ENCODE measurements at places on chromosomes 1 and 21.

GRCh38 chr1:74392840-74393239 is 119.6 kb downstream of the LRRC53 start:
- DNase-seq = no peak

GRCh38 chr21:42226626-42227025 is 7.7 kb downstream of the ABCG1 start:
- DNase-seq = no peak

DNA sequence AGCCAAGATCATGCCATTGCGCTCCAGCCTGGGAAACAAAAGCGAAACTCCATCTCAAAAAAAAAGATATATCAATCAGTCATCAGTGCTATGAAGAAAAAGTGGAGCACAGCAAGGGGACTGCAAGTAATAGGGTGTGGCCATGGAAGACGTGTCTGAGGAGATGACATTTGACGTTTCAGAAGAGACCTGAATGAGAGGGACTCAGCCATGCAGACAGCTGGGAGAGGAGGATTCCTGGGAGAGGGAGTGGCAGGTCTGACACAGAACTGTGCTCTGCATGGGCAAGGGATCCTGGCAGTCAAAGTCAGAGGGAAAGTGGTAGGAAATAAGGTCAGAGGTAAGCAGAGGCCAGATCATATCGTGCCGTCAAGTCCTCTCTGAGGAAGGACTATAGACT is 3.3 kb downstream of the LAX1 start:
- no peak for DNase-seq

GRCh38 chr1:71422221-71422620 is 341.4 kb upstream of the ZRANB2 start:
- no peak for DNase-seq

GRCh38 chr1:149917571-149918144 is at the start of gene SV2A:
TSS of gene SV2A (minus strand) at chr1:149917844. CDS start at chr1:149913840, 4,004 bp downstream.
- peak; percentile 18 for DNase-seq

DNA sequence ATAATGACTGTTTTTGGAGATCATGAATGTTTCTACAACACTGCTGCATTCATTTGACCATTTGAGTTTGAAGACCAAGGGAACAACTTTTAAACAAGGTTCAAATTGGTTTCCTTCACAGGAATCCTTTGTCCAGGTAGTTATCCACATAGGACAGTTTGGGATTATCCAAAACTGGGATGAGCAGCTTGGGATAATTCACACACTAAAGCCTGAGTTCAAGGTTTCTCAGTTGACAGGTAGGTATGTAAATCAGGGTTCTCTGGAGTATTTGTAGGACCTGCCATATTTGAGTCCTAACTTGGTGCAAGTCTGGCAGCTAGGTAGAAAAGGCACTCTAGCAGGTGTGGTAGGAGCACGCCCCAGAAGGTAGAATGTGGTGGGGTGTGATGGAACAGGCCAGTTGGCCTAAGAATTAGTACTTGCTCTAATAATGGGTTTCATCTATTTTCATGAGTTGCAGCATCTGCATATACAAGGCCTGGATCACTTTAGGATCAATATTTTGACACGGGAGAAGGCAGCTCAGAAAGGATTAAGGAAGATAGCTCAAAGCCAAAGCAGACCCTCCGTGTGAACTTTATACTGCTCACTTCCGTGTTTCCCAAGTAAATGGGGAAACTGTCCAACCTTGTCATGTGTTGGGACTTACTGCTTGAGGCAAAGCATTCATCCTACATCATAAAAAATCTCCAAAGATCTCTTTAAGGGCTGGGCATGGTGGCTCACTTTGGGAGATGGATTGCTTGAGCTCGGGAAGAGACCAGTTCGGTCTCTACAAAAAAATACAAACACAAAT is 14.1 kb upstream of the RAB42 start:
- no peak for DNase-seq

GRCh38 chr1:21294266-21294989 is 4.2 kb upstream of the ECE1 start:
- no peak for DNase-seq

DNA sequence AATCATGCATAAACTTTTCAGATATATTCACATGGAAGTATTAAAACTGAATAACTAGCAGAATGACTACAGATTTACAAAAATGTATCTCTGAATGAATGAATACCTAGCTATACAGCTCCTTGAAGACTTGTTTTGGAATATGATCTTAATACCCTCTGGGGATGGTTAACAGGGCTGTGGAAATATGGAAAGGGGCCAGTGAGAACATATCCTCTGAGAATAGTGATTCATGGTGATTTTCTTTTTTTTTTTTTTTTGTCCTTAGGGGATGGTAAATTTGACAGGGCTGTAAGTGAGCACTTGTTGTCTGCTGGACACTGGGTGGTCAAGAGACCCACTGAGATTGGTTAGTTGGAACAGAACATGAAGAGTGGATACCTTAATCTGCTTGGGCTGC is 80.7 kb upstream of the HP1BP3 start:
- no peak for DNase-seq

- DNase-seq = no peak
Observed at GRCh38 chr1:151243683-151244216, 10.8 kb upstream of the PSMD4 start.

GRCh38 chr1:202282596-202283283 is 59.0 kb downstream of the UBE2T start:
- DNase-seq = no peak

DNA sequence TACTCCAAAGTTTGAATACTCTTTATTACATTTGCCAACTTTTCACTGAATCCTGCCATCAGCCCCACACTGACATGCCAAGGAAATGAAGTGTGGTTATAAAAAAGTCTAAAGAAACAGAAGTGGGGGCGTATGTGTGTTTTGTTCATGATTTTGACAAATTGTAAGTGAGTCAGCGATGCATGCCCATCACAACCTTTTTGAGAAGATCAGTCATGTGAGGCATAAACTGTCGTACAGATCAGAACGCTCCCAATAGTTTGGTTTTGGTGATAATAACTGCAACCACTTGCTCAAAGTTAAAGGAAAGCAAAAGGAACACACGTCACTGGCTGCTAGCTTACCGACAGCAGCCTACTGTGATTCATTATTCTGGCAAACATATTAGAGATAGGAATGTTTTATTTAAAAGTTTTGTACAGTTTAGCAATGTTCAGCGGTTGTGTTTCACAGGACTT is 95.6 kb downstream of the RGS2 start:
- no peak for DNase-seq

DNA sequence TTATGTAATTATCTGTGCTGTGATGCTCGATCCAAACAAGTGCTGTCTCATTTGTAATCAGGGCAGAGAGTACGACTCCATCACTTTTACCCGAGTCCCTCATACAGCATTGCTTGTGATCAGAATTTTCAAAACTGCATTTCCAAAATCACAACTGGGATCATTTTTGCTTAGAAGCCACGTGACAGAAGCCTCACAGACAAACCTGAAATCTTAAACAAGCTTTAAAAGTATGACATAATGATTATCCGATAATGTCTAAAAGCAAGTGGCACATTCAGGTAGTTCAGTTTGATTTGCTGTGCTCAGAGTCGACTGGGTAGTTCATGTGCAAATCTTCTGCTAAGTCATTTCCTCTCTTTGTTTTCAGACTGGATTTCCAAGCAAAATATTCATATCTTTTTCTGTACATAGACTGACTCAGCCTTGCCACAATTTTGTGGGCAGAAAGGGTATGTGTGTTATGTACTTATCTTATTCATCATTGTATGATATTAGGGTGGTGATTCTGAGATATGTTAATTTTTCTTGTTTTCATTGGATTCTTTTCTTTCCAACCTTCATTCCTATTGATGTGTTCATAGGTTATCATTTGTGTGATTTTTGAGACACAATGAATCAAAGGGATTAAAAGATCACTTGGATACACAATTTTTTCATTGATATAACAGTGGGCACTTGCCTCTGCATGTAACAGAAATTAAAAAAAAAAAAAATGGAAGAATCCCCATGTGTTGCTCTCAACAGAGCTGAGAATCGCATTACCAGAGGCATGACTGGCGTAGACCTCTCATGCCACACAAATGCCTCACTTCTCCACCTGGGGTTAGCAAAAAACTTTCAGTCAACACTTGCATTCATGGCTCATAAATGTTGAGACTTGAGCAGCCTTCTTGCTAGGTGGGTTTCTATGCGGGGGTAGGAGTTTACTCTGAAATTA is 355.7 kb downstream of the LTN1 start:
- no peak for DNase-seq

GRCh38 chr1:244075247-244075722 is 24.2 kb downstream of the ZBTB18 start:
- no peak for DNase-seq

GRCh38 chr1:247440001-247440620 is 17.8 kb downstream of the OR2B11 start:
- DNase-seq = no peak

DNA sequence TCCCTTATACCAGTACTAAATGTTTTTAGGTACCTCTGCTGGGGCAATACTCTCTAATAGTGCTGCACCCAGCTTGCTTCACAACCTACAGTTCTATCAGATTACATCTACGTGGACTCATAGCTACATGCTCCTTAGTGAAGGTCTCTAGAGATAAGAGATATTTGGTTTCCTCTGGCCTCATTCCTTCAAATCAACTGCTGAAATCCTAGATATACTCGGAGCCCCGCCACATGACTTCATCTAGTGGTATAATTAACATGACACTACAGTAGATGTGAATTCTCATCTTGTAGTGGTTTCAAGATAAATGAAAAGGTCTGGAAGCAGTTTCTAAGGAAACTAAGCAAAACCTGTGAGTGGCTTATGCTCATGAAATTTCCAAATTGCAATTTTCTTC is 115.4 kb downstream of the SMYD2 start:
- DNase-seq = no peak

- DNase-seq = no peak
Observed at GRCh38 chr1:21184276-21184675, 7.6 kb upstream of the EIF4G3 start.

- no peak for DNase-seq
Observed at GRCh38 chr21:46334351-46335140, 10.6 kb downstream of the PCNT start.

- peak; percentile 8 for DNase-seq
Observed at GRCh38 chr1:20124456-20125057, 5.2 kb upstream of the PLA2G2D start.

DNA sequence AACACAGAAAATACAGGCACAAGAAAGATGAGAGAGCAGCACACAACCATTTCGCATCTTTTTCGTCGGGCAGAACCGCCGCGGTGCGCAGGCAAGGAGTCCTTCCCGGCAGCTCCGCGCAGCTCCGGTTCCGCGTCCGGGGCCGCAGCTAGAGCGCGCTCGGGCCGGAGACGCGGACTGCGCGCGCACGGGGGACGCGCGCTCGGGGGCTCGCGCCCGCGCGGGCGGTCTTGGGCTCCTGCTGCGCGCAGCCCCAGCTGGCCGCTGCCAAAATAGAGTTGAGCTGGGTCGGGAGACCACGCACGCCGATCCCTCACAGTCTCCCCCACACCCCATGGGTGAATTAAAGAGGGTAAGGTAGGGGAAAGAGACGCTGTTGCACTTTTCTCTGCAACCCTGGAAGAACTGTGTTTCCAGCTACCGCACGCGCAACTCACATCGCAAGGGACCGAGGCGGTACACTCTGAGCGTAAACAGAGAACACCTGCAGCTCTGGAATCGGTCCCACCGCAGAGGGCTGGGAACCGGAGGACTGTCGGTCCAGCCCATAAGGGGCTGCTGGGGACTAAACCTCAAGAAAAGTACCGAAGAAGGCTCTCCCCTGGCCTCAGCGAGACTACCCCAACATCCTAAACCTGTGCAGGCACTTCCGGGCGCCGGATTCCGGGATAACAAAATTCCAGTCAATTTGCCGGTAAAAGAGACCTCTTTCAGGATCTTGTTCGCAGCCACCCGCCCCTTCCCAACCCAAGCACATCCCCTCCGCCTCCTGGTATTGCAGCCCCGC is 1.7 kb downstream of the NR5A2 start:
- DNase-seq = peak; percentile 35

DNA sequence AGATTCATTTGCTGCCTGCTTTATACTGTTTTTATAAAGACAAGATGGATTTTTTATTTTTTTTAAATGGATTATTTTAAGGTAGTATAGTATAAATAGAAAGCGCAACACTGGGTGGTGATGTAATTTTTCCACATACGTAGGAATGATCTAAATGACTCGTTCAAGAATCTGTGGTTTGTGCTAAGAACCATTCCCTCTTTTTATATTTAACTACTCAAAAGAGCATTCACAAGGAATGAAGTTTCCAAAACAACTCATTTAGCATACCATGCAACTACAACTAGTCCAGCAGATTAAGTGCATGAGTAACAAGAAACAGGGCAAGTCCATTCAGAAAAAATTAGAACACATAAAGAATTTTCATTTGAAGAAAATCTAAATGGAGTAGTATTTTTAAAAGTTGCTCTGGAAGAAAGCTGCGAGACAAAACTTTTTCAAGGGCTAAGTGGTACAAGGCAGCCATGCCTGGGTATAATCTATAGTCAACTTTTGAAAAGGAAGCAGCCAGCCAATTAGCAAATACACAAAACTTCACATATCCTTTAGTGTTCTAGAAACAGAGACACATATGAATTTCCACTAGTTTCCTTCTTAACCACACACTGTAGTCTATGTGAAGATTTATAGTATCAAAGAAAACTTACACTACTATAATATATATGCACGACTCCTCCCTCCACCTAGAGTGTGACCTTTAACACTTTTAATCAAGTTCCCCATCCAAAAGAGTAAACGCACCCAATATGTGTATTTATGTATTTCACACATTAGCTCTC is 23.4 kb downstream of the GTF2B start:
- no peak for DNase-seq

GRCh38 chr1:212858461-212859265 is 588 bp downstream of the FLVCR1 start:
- no peak for DNase-seq

- DNase-seq = no peak
Observed at GRCh38 chr21:42829954-42830353, 49.4 kb downstream of the WDR4 start.

GRCh38 chr1:5686925-5687706 is 305.1 kb downstream of the NPHP4 start:
- no peak for DNase-seq

- no peak for DNase-seq
Observed at GRCh38 chr1:35598895-35599294, 25.8 kb downstream of the TFAP2E start.

- DNase-seq = no peak
Observed at GRCh38 chr21:40577285-40578043, 269.5 kb downstream of the DSCAM start.

DNA sequence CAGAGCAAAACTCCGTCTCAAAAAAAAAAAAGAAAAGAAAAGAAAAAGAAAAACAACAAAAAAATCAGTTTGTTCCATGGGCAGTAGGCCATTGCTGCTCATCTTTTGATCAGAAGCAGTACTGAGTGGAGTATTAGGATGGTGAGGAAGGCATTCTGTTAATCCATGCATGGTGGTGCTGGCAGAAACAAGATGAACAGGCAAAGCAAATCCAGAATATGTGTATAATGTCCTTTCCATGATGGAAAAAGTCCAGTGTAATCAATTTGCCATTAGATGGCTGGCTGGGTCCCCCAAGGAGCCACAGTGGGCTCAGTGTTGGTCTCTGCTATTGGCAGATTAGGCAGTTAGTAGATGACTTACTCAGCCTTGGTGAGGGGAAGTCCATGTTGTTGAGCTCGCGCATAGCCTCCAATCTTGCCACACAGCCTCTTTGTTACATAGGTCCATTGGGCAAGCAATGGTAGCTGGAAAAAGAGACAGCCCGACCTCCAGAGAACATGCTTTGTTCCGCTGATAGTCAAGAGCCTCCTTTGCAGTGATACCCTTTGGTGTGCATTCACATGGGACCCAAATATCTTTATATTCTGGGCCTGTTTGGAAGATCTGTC is 23.3 kb downstream of the H3-3A start:
- DNase-seq = no peak

- DNase-seq = no peak
Observed at GRCh38 chr1:28927266-28927647, 12.9 kb downstream of the EPB41 start.
